Mononuclear cell (primary cell): ENCODE measurements at places on chromosomes 2 and 18. TPM values are rescaled to one million over a fixed set of nuclear protein-coding genes. Genes with fewer than 3 reads are reported as not detected.

Gene TFPI
- 6.9 TPM for total RNA-seq

Gene WDFY1
- 103 TPM for total RNA-seq

Gene GAD1
- total RNA-seq: not detected

Gene ANO7
- total RNA-seq: 0.10 TPM

Gene HOXD10
- total RNA-seq: not detected

Gene DSG4
- not detected for total RNA-seq

Gene STAT4
- 163 TPM for total RNA-seq

Gene NEU2
- total RNA-seq: not detected

Gene DSG1
- total RNA-seq: not detected

Gene GPR35
- total RNA-seq: 40.8 TPM

Gene PJVK
- 1.2 TPM for total RNA-seq

Gene LCT
- 0.10 TPM for total RNA-seq
